Osteoblast (primary cell): ENCODE measurements at places on chromosomes 2 and 18. TPM values are rescaled to one million over a fixed set of nuclear protein-coding genes. Genes with fewer than 3 reads are reported as not detected.

DNA sequence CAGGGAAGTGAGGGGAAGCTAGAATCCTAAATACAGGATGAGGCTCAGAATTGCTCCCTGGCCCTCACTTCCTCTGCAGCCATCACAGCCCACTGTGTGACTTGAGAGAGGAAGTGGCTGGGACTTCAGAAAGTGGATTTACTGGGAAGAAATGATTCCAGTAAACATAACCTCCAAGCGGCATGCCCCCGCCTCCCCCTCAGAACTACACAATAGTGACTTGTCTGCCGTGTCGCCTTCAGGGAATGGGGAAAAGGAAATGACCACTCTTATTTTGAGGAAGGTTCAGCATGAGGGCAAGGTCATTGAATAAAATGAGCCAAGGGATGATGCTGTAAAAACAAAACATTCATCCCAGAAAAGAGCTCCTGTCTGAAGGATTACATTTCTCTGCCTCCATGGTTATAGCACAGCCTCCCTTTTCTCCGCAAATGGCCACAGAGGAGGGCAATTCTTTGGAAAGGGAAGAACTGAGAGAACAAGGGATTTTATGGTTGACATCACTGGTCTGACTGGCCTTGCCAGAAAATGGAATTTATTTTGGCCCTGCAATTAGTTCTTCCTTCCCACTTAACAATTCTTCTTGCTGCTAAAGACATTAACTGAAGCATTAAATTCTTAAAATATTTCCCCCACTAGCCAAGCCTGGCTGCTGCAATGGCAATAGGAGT is 78.9 kb upstream of the DAPL1 start:
- DNase-seq = no peak

- no peak for DNase-seq
These were observed 88.5 kb downstream of the PTRHD1 start for GRCh38 chr2:24704692-24705091.

DNA sequence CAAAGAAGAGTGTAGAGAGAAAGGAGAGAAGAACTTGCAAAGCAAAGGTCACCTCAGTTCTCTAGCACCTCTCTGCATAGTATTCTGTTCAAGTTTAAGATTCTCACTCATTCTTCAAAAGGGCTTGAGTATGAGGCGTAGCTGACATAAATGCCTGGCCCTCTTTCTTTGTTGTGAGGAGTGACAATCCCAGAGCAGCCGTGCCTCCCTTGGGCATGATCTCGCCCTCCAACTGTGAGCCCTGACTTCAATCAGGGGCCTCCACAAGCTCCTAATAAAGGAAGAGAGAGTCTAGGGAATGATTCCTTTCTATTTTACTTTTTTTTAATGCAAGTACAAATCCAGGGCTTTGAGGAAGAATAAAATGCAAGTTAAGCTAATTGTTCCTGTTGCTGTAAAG is 402.7 kb downstream of the LRP1B start:
- no peak for DNase-seq

DNA sequence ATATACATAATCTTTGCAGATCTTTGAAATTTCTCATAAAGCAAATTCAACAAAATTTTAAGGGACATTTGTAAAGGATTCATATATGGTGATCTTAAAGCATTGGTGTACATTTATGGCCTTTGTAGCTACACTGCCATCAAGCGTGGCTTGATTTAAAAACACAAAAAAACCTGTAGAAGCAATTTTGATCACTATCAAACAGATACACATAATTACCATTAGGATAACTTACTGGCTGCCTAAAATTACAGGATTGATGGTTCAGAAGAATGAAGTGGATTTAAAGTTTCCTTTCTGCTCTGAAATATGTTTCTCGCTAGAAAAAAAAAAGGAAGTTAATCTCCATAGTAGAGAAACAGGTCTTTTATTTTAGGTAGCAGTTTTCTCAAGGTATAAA is 31.4 kb downstream of the MAPRE2 start:
- no peak for DNase-seq

Gene FBXO41
- total RNA-seq = 0.29 and 0.36 TPM in 2 replicates

DNA sequence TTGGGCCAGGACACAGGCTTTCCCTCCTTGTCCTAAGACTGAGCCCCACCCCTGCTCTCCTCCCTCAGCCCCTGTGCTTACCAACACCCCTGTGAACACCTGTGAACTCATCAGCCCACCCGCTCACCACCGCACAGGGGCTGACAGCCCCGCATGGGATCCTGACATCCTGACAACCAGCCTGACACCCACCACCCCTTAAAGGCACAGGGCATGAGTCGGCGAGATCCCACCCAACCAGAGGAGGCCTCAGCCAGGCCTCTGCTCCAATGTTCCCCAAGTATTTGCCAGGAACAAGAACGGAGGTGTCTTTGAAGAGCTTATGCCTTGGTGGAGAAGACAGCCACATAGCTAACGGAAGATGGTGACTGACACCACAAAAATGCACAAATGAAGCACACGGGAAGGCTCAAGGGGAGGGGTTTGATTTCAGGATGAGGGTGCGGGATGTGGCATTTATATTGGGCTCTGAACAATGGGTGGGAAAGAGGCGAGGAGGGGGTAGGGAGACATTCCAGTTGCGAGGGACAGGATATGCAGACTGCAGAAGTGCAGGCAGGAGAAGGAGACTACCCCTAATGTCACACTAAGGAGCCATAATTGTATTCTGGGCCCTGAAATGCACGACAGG is 11.0 kb downstream of the RAB11FIP5 start:
- DNase-seq = peak; percentile 82
